ENCODE measurements at places on chromosomes 4 and X.

- DNase-seq = no peak
Measured at GRCh38 chr4:175330652-175331051, 412.5 kb downstream of the ADAM29 start.

DNA sequence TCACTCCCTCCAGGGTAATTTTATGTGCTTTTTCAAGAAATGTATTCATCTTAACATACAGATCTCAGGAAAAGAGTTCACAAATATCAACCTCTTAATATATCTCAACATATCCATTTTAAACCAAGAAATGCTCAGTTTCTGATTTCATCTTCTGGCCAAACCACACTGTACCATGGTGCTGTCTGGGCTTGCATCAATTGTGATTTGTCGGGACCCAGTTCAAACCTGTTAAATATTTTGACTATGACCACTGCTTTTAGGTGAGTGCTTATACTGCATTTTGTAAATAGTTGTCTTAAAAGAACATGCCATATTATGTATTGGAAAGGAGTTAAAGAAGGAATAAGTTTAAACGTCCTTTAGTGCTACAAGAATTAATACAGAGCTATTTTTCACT lies 352.1 kb downstream of the SPOCK3 start:
- DNase-seq = no peak

- no peak for DNase-seq
Measured at GRCh38 chr4:1329408-1330371, 17.3 kb upstream of the UVSSA start.

DNA sequence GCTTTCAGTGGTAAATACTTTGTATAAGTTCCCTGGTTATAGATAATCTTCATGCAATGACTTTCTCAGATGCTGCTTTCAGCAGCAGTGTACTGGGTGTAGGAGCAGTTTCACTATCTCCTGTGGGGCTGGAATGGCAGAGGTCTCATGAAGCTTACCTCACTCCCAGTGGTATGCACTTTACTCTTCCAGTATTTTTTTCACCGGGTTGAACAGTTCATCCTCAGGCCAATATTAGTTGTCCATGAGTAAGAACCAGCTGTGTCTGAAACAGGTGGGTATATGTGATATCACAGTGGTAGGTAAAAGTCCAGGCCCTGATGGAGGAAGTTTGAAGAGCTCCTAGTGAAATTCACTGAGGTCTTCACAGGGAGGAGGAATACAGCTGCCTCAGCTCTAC lies 351.5 kb upstream of the EMCN start:
- no peak for DNase-seq

GRCh38 chr4:120838784-120839183 lies 83.7 kb downstream of the PRDM5 start:
- no peak for DNase-seq

- DNase-seq = no peak
Measured at GRCh38 chrX:119359618-119360382, 39.3 kb upstream of the SLC25A43 start.

- no peak for DNase-seq
Measured at GRCh38 chrX:24702362-24703184, 8.9 kb downstream of the POLA1 start.

GRCh38 chrX:122816288-122816687 lies 367.8 kb upstream of the GRIA3 start:
- no peak for DNase-seq

GRCh38 chrX:133859336-133859735 lies 126.1 kb downstream of the GPC3 start:
- DNase-seq = no peak

- DNase-seq = no peak
Measured at GRCh38 chr4:187479511-187479910, 516.1 kb upstream of the ZFP42 start.

DNA sequence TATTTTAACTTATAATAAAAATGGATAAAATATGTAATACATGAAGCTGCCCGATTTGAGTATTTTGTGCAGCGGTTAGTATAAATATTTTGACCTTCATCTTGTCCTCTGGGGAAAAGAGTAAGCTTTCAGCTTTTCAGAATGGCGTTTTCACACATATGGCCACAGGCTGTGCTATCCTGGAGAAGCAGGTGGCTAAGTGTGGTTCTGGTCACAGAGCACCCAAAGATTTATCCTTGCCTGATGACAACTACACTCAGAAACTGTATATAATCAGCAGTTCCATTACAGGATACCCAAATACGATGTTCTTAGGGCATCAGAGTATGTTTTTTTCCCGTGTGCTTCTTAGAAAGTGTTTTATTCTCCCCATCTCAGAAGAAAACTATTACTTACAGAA lies 42.3 kb upstream of the ANK2 start:
- no peak for DNase-seq

DNA sequence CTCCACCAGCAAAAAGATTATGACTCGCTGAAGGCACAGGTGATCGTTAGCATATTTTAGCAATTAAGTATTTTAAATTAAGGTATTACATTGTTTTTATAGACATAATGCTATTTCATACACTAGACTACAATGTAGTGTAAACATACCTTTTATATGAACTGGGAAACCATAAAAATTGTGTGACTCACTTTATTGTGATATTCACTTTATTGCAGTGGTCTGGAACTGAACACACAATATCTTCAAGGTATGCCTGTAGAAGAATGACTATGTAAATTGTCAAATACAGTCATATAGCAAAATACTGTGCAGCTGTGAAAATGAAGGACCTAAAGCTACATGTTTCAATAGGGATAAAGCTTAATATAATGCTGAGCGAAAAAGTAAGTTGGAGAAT lies 26.6 kb upstream of the MAML3 start:
- no peak for DNase-seq

DNA sequence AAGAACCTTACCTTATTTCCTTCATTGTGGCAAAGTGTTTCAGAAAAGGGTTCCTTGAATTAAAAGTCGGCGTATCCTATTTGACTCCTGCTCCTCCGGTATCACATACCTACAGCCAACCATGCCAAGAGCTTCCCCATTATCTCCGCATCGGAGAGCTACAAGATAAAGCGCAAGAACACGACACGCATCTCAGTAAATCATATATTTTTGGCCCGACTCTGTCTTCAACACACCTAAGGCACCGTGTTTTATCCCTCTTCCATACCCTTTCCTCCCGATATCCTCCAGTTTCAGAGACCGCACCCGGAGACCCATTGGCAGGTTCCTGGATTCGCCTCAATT lies 497 bp upstream of the THAP9 start:
- no peak for DNase-seq

- DNase-seq = no peak
Measured at GRCh38 chr4:62394766-62395165, 1194.6 kb downstream of the ADGRL3 start.

- no peak for DNase-seq
Measured at GRCh38 chr4:80107374-80107773, 34.3 kb upstream of the ANTXR2 start.

DNA sequence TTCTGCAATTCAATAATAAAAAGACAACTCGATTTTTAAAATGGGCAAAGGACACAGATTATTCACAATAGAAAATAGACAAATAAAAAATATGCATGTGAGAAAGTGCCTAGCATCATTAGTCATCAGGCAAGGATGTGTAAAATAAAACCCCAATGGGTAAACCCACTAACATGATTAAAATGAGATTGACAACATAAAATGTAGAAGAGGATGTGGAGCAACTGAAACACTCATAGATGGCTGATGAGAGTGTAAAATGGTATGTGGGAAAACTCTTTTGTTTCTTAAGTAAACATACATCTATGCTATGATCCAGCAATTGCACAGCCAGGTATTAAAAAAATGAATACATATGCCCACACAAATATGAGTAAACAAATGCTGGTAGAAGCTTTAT lies 177.6 kb downstream of the IQCM start:
- DNase-seq = no peak

DNA sequence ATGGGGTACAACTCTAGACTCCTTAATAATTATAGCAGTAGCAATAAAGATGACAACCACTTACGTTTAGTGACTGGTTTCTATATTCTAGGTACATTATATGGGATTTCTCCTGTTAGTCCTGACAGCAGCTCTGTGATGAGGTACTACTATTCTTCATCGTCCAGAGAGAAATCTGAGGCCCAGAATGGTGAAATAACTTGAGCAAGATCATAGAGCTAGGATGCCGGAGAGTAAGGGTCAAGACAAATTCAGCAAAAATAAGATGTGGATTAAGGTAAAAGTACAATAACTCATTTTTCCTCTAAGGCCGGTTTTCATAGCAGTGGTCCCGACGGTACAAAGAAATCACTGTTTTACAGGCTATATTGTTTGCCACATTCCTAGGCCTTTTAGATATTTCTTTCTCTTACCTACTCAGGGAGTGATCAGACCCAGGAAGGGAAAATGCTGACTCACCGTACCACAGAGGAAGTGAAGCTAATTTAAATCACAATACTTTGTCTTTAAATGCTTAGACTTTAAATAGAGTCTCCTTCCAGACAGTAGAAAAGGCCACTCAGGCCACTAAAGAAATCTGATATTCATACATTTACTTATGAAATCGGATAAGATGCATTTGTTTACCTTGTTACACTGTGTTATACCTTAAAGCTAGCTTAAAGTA lies 2023.0 kb upstream of the AGA start:
- DNase-seq = no peak

GRCh38 chr4:159144112-159144694 lies 41.3 kb downstream of the RAPGEF2 start:
- no peak for DNase-seq

DNA sequence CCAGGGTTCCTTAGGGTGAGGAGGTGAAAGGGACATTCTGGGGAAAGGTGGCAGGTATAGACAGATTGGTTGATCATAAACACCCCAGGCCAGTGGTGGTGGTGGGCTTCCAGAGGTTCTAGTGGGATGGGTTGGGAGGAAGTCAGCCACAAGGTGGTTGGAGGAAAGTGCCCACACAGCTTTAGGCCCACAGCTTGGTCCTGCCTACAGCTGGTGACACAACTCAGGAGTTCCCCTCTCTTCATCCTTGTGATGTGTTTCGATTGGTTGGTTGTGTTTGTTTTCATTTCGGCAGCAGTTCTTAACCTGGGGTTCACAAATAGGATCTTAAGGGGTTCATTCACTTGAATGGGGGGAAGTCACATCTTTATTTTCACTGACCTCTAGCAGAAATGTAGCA lies 157.0 kb downstream of the TMEM164 start:
- no peak for DNase-seq

DNA sequence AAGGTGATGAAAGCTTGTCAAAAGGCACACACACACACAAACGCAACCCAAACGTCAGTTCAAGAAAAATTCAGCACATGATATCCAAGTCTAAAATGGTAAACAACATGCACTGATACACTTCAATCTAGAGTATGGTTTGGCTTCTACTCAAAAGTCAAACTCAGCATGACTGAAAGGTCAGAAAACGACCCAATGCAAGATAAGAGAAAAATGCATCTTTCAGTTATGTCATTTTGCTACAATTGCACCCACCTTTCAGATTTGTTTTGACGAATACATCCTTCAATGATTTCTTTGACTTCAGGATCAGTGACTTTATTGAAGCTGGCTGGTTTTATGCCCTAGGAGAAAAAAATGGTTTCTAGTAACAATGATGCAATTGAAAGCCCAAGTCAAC lies 56.3 kb downstream of the WNK3 start:
- DNase-seq = no peak

DNA sequence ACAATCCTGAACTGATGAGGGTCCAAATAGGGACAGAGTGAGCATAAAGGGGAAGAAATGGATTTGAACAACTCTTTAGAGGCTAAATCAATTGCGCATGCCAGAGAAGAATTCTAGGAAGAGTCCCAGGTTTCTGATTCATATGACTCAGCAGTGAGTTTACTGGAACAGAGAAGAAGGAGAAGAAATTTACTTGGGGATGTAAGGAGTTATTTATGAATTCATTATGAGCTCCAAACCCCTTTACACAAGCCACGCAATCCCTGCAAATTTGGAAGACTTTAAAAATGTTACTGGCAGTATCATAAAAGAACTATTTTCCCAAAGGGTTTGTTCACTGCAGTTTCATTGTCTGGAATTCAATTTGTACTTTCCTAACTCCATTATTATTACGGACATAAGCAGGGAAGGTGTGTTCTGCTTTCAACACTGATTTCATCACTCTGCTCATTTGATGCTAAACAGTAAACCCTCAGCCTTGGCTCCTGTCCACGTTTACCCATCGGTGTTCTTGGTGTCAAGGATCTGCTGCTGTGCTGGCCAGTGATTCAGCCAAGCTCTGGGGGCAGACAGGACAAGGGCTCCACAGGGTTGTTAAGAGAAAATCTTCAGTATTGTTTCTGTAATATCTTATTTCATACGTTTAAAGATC lies 273.7 kb downstream of the HNRNPD start:
- no peak for DNase-seq

All from cerebellar nuclear complex (tissue), 1 donor.